NCI-H187 treated with DMSO at 0.1 percent for 48 hours (cell line): ENCODE measurements at places on chromosomes 7 and 10.

DNA sequence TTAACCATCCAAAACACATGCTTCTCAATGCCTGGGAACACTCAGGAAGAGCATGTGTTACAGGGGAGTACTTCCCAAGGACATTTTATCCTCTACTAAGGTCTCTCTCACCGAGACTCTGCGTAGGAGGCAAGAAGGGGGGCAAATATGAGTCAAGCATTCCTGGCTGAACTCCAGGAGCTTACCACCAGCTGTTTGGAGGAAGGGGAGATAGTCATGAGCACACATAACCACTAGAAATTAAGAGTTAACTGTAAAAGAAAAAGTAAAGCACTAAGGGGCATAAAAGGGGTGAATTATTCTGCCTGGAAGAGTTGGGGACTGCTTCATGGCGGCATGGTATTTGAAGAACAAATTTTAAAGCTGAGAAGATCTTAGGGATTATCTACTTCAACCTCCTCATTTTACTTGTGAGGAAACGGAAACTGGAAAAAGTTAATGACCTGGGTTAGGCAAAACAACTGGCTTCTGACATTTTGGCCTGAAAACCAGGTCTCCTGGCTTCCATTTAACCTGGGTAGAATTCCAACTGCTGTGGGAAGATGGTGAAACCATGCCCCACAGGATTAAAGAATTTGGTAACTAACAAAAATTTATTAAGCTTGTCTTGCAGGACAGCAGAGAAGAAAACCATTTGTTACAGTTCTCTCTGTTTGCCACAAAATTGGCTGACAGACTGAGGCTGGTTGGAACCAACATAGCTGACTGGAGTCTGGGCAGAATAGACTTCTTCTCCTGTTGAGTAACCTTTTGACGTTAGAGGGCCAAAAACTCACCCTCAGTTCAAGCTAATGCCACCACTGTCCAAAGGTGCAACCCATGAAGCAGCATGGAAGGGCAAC is 85.5 kb downstream of the SLC25A13 start:
- no peak for DNase-seq

DNA sequence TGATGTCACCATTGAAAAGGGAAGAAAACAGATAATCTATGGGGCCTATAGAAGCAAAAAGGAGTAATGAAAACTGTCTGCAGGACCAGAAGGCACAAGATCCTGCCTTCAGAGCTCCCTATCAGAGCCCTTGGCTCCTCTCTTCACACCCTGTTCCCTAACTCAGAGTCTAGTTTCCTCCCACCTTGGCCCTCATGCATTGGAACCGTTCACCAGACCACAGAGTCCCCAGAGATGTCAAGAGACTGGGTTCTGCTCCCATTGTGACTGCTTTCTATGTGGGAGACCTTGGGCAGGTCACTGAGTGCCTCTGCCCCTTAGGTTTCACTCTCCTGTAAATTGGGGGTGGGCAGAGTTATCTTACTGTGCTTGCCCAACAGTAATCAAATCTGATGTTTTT is 80.1 kb upstream of the RPA3 start:
- no peak for DNase-seq

DNA sequence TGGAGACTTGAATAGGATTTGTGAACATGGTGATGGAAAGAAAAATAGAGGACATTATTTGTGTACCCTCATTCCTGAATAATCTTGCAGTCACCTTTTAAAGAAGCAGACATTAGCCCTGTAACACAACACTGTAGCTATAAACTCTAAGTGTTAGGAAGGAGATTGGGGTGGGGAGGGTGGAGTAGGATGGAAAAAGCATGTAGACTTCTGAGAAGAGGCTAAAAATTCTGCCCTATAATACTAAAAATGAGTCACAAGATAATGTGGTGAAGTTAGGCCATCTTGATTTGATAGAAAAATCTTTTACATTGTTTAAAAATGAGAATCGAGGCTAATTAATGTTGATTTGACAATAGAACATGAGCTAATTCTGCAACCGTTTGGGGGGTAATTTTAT is 128.8 kb downstream of the LCOR start:
- no peak for DNase-seq

DNA sequence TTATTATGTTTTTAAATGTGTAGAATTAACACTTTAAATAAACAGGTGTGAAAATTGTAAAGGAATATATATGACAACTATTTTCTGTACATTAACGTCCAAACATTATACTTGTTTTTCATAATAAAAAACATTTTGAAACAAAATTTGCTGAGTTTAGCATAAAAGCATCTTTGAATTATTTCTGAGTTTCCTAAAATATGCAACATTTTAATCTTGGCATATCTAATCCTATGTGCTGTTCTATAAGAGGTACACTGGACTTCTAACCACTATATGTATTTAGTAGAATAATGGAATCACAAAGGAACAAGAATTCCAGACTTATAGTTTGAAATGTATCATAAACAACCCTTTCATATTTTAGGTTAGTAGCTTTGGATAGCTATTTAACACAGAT is 16.6 kb downstream of the AKAP9 start:
- DNase-seq = no peak

GRCh38 chr10:101932183-101932582 is 88.6 kb upstream of the KCNIP2 start:
- no peak for DNase-seq

DNA sequence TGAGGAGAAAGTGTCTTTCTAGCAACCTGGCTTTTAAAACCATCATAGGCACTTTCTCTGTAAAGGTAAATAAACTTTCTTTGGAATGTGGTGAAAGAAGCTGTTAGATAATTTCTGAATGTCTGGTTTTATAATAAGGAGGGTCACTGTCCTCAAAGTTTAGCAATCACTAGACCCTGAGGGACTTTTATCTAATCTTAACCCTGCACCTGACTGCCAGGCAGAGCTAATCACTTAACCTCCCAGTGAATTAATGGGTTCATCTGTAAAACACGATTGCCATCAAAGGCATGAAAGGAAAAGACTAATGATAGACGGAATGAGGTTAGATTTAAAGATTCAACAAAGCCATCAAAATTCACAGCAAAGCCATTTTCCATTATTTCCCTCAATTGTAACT is 553.8 kb downstream of the GRM8 start:
- DNase-seq = no peak

GRCh38 chr10:117884093-117884492 is 162.6 kb downstream of the RAB11FIP2 start:
- no peak for DNase-seq

- DNase-seq = no peak
Measured at GRCh38 chr10:126511917-126512479, 123.7 kb upstream of the ADAM12 start.

DNA sequence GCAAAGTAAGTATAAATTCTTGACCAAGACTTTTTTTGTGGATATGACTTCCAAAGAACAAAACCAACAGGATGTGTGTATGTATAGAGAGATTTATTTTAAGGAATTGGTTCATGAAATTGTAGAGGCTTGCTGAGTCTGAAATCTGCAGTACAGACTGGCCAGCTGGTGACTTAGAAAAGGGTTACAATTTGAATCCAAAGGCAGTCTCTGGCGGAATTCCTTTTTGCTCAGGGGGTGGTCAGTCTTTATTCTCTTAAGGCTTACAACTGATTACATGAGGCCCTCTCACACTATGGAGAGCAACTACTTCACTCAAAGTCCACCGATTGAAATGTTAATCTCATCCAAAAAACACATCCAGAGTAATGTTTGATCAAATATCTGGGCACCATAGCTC is 100.1 kb upstream of the IMMP2L start:
- DNase-seq = no peak

- no peak for DNase-seq
Measured at GRCh38 chr7:143492043-143492471, 14.4 kb downstream of the TAS2R41 start.

- DNase-seq = no peak
Measured at GRCh38 chr10:3263747-3264146, 91.2 kb upstream of the PITRM1 start.

GRCh38 chr7:95473276-95473985 is 12.3 kb upstream of the ASB4 start:
- DNase-seq = no peak

DNA sequence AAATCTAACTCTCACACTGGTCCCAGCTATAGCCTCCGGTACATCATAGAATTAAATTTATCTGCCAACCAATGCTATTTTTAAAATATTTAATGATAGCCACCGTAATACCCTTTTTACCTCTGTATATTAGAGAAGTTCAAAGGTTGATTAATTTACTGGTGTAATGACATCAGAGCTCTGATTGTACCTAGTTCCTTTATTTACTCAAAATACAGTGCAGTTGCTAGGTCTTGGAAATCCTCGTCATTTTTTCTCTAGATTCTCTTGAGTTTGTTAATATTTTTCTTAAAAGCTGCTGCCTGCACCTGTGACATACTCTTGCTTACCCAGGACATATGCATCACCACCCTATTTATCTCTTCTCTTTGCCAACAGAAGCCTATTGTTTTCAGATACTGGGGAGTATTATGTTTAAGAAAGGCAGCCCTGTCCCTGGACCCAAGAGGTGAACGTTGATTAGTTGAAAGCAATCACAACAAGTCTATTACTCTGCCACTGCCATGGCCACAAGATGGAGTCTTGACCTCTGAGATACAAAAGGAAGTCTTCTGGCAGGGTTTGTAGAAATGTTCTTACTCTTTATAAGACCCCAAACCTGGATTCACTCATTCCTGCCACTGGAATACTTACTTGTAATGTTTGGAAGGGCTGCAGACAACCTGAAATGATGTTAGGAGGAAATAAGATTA is 25.6 kb upstream of the TMEM26 start:
- no peak for DNase-seq

DNA sequence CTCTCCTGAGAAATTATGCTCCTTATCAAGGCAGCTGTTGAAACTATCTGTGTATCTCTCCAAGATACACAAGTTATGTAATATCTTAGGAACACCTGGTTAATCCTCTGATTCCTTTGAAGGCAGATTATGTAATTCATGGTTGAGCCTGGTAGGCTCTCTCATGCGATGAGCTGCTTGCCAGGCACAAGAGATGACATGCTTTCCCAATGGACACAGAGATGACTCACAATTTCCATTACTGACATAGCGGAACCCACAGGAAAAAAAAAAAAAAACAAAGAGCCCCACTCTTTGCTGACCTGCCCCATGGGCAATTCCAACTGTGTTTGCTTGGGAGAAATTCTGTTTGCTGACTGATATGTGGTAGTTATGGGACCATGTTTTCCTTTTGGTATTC is 736.4 kb upstream of the PHF14 start:
- no peak for DNase-seq

GRCh38 chr10:23512355-23513058 is 73.6 kb downstream of the OTUD1 start:
- no peak for DNase-seq

DNA sequence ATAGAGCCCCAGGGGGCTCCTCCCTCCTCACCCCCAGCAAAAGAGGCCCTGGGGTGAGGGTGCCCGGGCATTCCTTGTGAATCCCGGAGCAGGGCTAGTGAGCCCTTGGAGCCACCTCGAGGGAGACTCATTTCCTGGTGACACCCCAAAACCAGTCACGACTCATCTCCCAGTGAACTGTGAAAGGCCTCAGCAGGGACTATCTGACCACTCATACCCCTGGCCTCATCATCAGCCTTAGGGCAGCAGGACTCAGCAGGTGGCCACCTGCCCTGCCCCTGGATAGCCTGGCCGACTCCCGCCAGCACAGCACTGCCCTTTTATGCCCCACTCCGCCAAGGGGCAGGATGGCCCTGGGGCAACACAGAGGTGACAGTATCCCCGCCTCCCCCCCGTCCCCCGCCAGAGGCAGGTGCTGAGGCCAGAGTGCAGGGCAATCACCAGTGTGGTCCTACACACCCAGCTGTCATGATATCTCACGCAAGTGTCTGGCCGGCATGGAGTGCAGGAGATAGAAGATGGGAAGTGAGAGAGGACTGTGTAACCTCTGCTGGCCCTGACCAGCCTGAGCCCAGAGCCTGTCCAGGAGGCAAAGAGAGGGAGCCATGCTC is 3.2 kb downstream of the SNCG start:
- no peak for DNase-seq
